ENCODE measurements at places on chromosomes 6 and 20.

DNA sequence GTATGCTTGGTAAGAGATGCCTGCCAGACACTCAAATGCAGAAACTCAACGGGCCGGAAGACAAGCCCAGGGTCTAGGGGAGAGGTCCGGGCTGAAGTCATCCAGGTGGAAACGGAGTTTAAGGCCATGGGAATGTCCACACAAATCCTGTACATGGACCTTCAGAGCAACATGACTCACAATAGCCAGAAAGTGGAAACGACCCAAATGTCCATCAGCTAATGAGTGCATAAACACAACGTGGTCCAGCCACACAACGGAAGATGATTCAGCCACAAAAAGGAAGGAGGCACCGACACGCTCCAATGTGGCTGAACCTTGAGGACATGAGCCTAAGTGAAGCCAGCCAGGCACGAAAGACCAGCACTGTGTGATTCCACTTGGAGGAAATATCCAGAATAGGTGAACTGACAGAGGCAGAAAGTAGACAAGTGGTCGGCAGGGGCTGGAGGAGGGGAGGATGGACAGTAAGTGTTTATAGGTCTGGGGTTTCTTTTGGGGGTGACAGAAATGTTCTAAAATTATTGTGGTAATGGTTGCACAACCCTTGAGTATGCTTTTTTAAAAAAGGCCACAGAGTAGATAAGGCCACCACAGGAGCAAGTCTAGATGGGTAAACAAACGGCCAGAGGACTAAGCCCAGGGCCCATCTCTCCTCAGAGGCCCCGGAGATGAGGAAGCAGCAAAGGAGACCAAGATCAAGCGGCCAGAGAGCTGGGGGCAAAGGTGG is 105.6 kb downstream of the PREX1 start:
- peaks cover 41% of the 10 kb centered on the region for H3K4me1 ChIP-seq
- peaks cover 59% of the 10 kb centered on the region for H3K36me3 ChIP-seq
- no peak overlapping the region for H3K27ac ChIP-seq
- no peak for DNase-seq
- no peaks in the 10 kb centered on the region for H3K27me3 ChIP-seq

DNA sequence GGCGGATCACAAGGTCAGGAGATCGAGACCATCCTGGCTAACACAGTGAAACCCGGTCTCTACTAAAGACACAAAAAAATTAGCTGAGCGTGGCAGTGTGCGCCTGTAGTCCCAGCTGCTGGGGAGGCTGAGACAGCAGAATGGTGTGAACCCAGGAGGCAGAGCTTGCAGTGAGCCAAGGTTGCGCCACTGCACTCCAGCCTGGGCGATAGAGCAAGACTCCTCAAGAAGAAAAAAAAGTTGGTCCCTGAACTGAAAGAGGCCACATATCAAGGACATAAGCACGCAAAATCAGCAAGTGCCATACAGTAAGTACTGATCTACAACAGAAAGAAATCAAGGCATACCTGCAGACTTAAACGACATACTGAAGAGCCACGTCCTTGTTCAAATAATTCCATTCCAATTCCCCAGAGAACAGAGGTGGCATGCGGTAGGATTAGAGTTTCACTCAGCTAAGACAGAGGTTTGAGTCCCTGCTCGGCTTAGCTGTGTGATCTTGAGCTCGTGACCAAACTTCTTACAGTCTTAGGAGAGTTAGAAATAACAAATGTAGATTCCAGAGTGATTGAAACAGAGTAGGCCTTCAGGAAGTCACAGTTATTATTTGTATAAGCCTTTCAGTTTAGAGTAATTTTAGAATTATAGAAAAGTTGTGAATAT is 29.2 kb downstream of the B4GALT5 start:
- H3K4me3 ChIP-seq: no peak overlapping the region
- no peak for DNase-seq
- no peaks in the 10 kb centered on the region for H3K27me3 ChIP-seq
- H3K27ac ChIP-seq: no peak overlapping the region
- no peaks in the 10 kb centered on the region for H3K36me3 ChIP-seq

DNA sequence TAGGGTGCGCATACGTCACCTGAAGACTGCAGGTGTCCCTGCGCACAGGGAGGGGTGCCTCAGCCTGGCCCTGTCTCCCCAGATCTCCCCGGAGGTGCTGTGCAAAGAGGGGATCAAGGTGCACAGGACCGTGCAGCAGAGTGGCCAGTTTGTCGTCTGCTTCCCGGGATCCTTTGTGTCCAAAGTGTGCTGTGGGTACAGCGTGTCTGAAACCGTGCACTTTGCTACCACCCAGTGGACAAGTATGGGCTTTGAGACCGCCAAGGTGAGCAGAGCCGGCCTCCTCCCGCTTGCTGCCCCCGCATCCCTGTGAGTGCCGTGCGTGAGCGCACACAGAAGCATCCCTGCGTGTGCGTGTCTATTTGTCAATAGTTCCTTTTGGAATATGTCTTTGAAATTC is 150.7 kb downstream of the DTNBP1 start:
- no peak overlapping the region for H3K4me3 ChIP-seq
- no peak overlapping the region for H3K27ac ChIP-seq
- no peak for DNase-seq
- no peaks in the 10 kb centered on the region for H3K4me1 ChIP-seq

GRCh38 chr6:43606019-43606418 is 23.0 kb downstream of the GTPBP2 start:
- no peak for DNase-seq
- no peaks in the 10 kb centered on the region for H3K4me1 ChIP-seq
- H3K27me3 ChIP-seq: no peaks in the 10 kb centered on the region
- no peak overlapping the region for H3K27ac ChIP-seq

DNA sequence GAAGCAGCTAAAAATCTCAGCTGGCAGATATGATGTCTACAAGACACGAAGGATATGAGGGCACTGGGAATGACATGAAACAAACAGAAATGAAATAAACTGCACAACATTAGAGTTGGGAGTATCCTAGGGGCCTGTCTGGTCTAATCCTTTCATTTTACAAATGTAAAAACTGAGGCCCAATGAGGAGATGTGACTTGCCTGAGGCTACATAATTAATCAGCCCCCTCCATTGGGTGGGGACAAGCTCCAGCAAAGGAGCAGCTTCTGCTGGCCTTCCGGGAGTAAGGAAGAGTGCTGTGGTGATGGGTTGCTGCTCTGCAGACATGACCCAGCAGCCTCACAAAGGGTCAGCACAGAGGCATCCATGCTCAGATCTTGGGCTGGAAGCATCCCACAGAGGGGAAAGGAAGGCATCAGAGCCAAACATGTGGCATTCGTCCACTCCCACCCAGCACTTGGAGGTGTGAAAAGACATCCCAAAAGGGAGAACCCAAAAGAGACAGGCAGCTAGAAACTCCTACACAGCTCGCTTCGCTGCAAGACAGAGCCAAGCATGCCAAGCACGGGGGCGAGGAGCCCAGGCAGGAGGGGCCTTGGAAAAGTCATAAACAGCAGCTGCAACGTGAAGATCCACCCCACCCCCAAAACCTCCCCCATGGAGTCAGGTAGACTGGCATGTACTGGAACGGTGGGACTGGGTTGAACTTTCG is 183.7 kb downstream of the UNC5CL start:
- peaks cover 2% of the 10 kb centered on the region for H3K27me3 ChIP-seq
- no peak overlapping the region for H3K27ac ChIP-seq
- no peak for DNase-seq
- H3K4me1 ChIP-seq: no peaks in the 10 kb centered on the region
- no peak overlapping the region for H3K4me3 ChIP-seq
- no peaks in the 10 kb centered on the region for H3K36me3 ChIP-seq

GRCh38 chr6:140460267-140460666 is 1085.8 kb upstream of the CITED2 start:
- no peak for DNase-seq
- no peak overlapping the region for H3K4me3 ChIP-seq
- H3K27ac ChIP-seq: no peak overlapping the region
- no peaks in the 10 kb centered on the region for H3K36me3 ChIP-seq
- H3K4me1 ChIP-seq: no peaks in the 10 kb centered on the region

- no peak overlapping the region for H3K4me3 ChIP-seq
- no peaks in the 10 kb centered on the region for H3K4me1 ChIP-seq
- no peaks in the 10 kb centered on the region for H3K27me3 ChIP-seq
- H3K27ac ChIP-seq: no peak overlapping the region
- no peak for DNase-seq
- no peaks in the 10 kb centered on the region for H3K36me3 ChIP-seq
Observed at GRCh38 chr20:36878941-36879340, 3.0 kb downstream of the TLDC2 start.

DNA sequence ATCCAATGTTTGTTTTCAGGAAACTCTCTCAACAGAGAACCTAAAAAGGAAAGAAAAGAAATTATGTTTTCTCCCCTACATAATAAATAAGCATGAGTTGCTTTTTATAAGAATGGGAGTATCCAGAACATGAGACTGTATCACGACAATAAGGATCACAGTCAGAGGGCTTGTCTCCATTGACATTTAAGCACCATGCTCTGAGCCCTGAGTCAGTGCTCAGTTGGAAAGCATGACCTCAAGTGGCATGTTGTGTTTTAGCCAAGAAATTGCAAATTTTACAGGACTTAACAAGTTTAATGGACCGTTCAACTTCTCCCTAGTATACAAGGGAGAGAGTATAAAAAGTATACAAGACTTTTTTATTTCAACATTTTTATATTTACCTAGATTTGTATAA is 431.6 kb downstream of the GJA1 start:
- DNase-seq: no peak
- no peak overlapping the region for H3K4me3 ChIP-seq
- H3K27ac ChIP-seq: no peak overlapping the region
- H3K27me3 ChIP-seq: no peaks in the 10 kb centered on the region
- no peaks in the 10 kb centered on the region for H3K36me3 ChIP-seq

DNA sequence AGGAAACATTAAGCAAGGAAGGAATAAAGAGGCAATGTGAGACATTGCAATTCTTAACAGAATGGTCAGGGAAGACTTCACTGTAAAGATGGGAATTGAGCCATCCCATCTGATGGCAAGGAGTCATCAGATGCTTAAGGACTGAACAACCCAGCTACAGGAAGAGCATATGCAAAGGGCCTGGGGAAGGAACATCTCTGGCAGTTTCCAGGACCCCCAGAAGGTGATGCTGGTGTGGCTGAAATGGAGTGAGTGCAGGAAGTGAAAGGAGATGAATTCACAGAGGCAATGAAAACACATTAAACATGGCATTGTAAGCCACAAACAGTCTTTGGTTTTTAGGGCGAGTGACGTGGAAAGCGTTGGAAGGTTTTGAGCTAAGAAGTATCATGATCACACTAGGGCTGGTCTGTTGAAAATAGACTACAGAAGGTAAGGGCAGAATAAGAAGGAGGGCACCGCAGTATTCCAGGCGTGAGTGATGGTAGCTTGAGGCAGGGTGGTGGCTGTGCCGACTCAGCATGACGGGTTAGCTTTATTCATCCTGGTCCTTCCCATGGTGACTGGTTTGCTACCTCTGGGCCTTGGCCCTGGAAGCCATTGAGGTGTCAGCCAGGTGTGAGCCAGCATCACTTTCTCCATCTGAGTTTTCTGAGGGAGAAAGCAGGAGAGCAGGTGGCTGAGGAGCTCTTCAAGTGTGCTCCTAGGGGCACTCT is 6.8 kb downstream of the BTN2A1 start:
- H3K27ac ChIP-seq: no peak overlapping the region
- H3K4me1 ChIP-seq: peaks cover 27% of the 10 kb centered on the region
- DNase-seq: no peak
- H3K36me3 ChIP-seq: peaks cover 89% of the 10 kb centered on the region
- no peak overlapping the region for H3K4me3 ChIP-seq

DNA sequence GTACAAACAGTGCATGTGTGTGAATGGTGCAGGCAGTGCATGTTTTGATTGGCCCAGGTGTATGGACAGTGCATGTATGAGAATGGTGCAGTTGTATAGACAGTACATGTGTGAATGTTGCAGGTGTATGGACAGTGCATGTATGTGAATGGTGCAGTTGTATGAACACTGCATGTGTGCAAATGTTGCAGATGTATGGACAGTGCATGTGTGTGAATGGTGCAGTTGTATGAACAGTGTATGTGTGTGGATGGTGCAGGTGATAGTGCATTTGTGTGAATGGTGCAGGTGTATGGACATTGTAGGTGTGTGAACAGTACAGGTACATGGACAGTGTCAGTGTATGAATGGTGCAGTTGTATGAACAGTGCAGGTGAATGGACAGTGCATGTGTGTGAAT is 4.0 kb upstream of the KLHL31 start:
- H3K4me3 ChIP-seq: no peak overlapping the region
- DNase-seq: no peak
- H3K27ac ChIP-seq: no peak overlapping the region
- no peaks in the 10 kb centered on the region for H3K4me1 ChIP-seq

DNA sequence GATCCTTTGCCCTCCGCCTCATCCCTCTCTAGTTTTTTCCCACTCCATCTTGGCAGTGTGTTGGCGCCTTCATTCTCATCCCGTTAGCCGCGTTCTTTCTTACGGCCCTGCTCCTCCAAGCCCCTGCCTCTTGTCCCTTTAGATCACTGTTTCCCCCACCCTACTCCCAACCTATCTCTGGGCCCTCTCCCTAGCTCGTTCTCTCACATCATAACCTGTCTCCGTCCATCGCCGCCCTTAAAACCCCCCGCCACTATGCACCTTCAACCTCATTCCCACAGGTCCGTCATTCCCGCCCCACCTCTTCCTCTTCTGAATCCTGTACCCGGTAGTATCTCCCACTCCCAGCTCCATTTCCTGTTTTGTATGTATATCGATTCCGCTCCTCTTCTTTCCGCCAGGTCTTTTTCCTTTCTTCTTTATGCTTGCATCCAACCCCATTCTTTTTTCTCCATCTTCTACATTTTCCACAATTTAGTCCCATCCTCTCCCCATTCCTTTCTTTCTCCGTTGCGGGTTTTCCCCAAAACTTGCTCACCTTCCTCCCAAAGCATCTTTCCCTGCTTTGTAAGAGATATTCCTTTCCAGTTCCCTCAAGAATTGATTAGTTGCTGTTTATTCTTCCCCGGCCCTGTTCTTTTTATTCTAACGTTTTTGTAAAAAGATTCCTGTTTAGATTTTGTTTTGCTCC is 671 bp downstream of the EFHC1 start:
- peaks cover 4% of the 10 kb centered on the region for H3K27me3 ChIP-seq
- peak overlapping the region; percentile 91 for H3K4me3 ChIP-seq
- no peaks in the 10 kb centered on the region for H3K36me3 ChIP-seq
- H3K4me1 ChIP-seq: peaks cover 7% of the 10 kb centered on the region
- no peak for DNase-seq

DNA sequence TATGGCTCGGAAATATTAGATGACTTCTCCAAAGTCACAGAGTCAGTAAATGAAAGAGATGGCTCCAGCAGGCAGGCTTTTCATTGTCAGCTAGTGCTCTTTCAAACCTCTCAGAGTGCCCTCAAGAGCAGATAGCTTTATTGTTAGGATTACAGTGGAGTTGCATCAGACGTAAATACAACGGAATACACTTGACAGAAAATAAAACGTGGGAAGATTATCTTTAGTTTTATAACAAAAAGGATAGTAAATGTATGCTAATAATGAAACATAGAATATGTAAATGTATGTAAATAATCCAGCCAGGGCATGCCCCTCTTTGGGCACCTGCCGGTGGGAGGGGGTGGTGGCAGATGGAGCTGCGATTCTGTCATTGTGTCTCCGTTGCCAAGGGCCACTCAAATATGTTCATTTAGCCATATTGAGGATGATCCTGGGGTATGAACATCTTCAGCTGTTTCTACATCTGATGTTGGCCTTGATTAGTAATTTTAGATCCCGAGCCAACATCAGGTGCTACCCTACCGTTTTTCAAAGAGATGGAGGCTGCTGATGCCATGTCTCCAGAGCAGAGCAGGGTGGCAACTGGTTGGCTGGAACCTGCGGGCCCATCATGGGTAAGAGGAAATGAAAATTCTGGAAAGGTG is 358.3 kb upstream of the SULF2 start:
- peaks cover 4% of the 10 kb centered on the region for H3K27me3 ChIP-seq
- no peak for DNase-seq
- no peaks in the 10 kb centered on the region for H3K4me1 ChIP-seq
- no peaks in the 10 kb centered on the region for H3K36me3 ChIP-seq

Data from CD4-positive, CD25-positive, alpha-beta regulatory T cell (primary cell).